ENCODE measurements at places on chromosomes 11 and 22.

- DNase-seq = no peak
These were observed 2.4 kb downstream of the LMO1 start for GRCh38 chr11:8261291-8261690.

DNA sequence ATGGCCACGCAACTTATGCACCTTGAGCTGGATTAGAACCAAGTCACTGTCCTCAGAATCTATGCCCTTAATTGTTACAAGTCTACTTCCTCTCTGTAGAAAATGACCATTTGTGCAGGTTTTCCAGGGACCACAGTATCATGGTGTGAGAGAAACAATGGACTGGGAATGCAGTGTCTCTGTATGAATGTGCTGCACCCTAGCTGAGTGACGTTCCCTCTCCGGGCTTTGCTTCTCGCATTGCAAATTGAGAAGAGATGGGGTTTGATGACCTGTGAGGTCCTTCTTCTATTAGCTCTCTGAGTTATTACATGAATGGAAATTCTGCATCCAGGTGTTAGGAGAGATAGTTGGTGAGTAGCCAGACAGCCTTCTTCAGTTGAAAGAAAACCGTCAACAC is 1052.3 kb downstream of the NTM start:
- DNase-seq = no peak

- DNase-seq = no peak
These were observed 4.3 kb upstream of the CARNS1 start for GRCh38 chr11:67410984-67411784.

DNA sequence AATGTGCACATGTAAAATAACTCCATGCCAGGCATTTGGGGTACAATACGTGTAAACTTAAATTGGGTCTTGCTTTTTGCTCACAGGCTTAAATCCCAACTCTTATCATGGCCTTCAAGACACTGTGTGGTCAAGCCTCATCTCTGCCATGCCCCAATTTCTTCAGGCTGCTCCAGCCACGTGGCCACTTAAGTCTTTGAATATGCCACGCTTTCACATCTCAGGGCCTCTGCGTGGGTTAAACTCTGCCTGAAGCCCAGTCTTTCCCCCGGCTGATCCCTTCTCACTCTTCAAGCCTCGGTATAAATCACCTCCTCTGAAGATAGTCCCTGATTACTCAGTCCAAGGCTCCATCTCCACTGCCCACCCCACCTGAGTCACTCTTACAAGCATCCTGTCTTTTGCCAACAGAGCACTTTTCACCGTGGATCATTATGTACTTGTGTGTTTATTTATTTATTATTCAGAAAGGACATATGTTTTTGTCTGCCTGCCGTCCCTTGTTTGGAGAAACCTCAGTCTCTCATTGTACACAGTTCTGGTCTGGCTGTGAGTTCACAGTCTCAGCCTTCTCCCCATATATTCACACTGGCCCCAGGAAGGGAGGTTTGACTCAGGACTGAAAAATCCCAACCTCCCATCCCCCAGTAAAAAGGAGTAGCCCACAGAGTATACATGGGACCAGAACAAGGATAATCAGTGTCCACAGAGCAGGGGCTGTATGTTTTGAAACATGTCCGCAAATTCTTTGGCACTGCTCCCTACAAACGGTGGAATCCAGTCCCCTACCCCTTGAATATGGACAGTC is 344.7 kb downstream of the MN1 start:
- peak; percentile 96 for DNase-seq

Measured in HT1080 (cell line).